ENCODE measurements at places on chromosomes 4 and X.

DNA sequence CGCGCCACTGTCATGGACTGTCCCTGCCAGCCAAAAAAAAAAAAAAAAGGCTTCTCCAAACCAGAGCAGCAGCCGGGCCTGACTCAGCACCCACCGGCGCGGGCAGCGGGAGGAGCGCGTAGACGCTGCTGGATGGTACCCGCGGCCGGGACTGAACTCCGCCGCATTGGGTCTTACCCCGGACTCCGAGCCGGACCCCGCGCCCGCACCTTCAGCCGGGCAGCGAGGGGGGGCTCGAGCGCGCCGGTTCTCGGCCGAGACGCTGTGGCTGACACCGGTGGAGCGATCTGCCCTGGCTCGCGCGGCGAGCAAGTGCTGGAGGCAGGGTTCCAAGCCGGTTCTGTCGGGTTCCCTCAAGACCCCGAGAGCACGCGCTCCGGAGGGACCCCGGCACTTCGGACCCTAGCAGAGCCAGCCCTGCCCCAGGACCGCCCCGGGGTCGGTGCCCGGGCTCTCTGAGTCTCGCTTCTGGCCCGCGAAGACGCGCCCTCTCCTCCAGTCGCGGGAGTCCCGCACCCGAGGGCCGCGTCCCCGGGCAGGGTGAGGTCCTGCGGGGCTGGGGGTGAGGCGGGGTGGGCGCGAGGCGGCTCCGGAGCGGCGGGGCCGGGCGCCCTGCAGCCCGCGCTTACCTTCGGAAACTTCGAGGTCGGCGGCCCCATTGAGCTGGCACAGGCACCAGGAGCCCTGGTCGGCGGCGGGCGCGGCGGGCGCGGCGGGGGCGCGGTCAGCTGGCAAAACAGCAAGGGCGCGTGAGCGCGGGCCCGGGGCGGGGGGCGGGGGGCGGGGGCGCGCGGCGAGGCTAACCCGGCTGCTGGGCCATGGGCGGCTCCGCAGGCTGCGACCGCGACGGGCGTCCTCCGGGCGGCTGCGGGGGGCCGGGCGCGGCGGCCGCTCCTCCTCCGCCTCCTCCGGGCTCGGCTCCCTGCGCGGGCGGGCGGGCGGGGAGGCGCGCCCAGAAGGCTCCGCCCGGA, 11.8 kb upstream of the MAN2B2 start:
- no peak for DNase-seq

- DNase-seq, result no peak
Measured at GRCh38 chr4:155703486-155704247, 37.0 kb downstream of the GUCY1A1 start.

DNA sequence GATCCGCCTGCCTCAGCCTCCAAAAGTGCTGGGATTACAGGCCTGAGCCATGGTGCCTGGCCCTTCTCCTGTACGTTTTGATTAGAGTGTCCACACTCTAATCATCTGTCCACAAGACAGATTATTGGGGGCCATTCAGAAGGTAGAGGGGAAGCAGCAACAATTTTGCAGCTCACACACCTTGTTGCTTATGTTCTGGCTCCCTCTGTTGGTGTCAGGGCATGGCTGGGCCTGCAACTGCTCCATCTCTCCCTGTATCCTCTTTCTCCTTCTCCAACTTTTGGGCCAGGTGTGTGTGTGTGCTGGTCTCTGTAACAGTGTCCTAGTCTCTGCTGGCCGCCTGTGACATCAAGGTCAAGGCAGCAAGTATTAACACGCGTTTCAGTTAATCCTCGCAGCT, 125.5 kb upstream of the MBNL3 start:
- no peak for DNase-seq

DNA sequence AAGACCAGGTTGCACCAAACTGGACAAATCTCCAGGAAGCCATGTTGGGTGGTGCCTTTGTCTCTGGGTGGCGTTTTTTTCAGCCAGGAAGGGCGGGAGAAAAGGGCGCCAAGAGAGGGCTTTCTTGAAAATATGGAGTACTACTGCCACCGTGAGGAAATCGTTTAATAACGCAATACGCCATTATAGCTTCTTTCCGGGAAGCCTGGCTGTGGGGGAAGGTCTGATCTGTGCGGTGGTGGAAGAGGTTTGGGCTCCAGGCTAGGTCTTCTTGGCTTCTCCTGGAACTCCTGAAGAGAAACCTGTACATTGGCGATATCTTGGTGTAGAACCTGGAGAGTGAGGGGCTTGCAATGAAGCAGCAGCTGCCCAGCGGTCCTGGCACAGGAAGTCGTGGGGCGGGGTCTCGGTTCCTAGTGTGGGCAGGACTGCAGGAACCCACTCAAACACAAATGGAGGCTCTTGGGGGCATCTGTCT, 202.7 kb downstream of the OR13H1 start:
- no peak for DNase-seq

DNA sequence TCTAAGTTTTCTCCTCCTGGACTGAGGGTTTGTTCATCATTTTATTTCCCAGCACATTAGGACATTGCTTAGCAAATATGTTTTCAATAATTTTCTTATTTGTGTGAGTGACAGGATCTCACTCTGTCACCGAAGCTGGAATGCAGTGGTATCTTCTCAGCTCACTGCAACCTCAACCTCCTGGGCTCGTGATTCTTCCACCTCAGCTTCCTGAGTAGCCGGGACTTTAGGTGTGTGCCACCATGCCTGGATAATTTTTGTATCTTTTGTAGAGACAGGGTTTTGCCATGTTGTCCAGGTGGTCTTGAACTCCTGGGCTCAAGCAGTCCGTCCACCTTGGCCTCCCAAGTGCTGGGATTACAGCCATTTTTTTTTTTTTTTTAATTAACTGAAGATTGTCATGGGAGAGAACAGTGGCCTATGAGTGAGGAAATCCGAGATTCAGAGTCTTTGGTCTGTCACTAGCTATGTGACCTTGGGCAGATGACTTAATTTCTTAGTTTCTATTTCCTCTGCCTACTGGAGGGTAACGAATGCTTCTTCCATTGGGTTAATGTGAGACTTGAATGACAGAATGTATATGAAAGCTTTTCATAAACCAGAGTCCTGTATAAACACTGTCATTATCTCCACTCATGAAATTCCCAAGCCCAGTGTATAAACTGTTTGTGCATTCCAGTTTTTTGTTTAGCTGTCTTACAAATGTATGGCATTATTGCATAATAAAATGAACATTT, 23.9 kb downstream of the MOB1B start:
- no peak for DNase-seq
